Vagina (tissue), 2 donors: ENCODE measurements at places on chromosomes 5 and 9. TPM values are rescaled to one million over a fixed set of nuclear protein-coding genes. Genes with fewer than 3 reads are reported as not detected.

DNA sequence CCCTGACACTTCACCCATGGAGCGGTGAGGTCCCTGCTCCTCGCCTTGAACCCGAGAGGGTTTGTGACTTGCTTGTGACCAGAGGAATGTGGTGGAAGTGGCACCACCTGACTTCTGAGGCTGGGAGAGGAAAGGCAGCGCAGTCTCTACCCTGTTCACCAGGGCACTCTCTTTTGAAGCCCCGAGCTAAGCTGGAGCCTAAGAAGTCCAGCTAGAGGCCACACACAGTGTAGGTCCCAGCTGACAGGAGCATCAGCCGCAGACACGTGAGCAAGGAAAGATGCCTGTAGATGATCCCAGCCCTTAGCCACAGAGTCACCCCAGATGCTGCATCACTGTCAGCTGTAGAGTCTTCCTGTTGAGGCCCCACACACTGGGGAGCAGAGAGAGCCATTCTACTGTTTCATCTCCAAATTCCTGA, 1.7 kb upstream of the ANGPTL2 start:
- DNase-seq = no peak

DNA sequence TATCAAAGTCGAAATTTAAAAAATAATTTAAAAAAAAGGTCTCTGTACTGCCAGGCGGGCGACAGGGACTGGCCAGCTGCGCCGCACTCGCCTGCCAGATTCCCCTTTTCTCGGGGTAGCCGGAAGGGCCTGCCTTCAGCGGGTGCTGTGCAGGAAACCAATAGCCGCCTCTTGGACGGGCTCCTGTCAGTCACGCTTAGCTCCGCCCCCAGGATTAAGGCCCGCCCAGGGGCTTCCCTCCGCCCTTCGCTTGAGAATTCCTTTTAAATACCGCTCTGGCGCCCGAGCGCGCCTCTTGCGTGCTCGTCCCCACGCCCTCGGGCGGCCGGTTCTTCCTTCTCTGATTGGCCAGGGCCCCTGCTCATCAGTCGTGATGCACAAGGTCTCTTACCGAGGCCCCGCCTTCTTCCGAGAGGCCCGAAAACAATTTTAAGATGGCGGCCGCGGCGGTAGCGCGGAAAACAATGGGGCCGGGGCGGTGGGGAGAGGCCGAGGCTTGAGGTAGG, at the start of gene MAML1:
MAML1 (plus strand) TSS at position 411 of the 506 bp plus-strand sequence. CDS start 291 bp downstream, outside the sequence.
- DNase-seq = peak; percentile 100

GRCh38 chr9:76216161-76216649, 178.0 kb downstream of the RFK start:
- DNase-seq = no peak

Gene SFXN1
- 88.6 TPM for total RNA-seq

- DNase-seq = no peak
Observed at GRCh38 chr5:110957934-110958333, 113.6 kb upstream of the TSLP start.

Gene CCL27
- total RNA-seq = not detected

Gene PCDHAC1
- 0.49 TPM for total RNA-seq

- no peak for DNase-seq
Observed at GRCh38 chr9:88852794-88853193, 138.5 kb upstream of the S1PR3 start.

- no peak for DNase-seq
Observed at GRCh38 chr5:81363093-81363871, 30.7 kb downstream of the ACOT12 start.

GRCh38 chr9:87681271-87682061, 44.5 kb upstream of the CTSL start:
- no peak for DNase-seq

- no peak for DNase-seq
Observed at GRCh38 chr5:111252799-111253545, 28.8 kb downstream of the CAMK4 start.

DNA sequence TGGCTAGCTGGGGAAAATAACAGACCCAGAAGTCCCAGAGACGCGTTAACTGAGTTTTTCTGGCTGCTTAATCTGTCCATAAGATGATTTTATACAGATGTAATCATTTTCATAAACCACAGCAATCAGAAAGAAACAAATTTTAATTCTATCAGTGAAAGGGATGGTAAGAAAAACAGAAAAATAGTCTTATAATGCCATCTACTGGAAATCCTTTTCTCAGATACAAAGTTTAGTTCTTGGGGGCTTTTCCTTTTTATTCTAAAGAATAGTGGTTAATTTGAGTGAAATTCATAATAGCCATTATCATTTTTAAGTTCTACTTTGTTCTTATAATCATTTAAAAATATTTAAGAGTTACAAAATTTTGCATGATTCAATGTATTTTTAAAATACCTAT, 44.4 kb downstream of the DROSHA start:
- no peak for DNase-seq

DNA sequence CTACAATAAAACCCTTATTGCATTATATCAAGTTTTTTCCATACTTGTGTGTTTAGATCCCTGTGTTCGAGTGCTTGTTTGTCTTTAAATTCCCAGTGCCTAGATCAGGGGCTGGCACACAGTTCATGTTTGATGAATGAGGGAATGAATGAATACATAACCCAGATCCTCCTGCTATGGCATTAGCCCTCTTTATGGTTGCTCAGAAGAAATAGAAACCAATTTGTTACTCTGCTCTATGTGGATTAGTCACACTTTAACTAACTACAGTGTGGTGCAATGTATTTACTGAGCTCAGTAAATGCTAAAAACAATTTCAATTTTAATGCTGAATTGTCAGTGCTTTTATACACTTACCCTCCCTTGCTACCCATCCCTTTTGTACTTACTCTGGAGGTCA, 16.4 kb upstream of the GALNT10 start:
- DNase-seq = no peak
